Tibial artery (tissue), 4 donors: ENCODE measurements at places on chromosomes 1 and 21.

- no peak for DNase-seq
These were observed 24.0 kb downstream of the PPT1 start for GRCh38 chr1:40073062-40073461.

DNA sequence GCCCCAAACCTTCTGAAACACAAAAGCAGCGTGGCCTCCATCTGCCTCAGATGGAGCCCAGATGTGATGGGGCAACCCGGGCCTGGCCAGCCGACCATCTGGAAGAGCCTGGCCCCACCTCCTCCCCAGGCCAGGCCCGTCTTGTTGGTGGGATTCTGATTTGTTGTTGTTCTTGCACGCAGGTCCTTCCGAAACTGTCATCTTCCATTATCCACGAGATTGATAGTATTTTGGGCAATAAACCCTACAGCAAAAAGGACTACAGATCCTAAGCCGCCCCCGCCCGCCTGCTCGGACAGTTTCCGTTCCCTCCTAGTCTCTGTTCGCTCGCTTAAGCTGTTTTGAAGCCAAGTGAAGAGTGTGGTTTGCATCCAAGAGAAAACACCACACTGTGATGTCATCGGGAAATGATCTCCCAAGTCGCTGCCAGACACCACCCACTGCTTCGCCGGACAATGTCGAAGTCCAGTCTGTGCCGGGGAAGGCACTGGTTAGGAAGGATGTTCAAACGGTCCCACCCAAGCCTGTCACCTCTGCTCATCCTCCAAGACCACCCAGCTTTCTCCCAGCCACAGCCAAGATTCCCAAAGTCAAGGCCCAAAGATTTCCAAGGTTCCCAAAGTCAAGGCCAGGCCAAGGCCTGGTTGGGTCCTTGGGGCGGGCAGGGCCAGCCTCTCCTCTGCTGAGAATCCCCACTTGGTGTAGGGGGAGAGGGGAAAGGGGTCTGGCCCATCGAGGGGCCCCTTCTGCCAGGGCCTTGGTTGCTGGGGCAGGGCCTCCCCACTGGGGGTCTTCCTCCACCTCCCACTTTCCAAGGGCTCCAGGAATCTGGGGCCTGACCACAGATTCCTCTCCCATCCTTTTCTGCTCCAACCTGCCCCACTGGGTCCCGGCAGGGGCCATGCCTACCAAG is 52.9 kb downstream of the KCNAB2 start:
- DNase-seq: peak; percentile 38

DNA sequence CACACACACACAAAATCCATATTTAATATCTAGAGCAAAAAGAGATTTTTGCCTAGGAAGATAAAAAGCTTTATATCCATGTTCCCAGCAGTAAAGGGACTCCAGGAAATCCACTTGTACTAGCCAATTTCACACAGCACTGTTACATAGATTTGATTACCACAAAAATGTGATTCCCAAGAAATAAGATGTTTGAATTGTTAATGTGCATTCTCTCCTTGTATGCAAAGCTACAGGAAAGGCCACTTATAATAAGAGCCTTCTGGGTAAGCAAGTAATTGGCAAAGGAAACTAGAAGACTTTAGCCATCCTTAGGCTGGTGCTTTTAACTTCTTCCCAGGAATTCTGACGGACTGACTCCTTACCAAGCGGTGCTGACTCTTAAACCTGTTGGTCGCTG is 89.3 kb downstream of the LBR start:
- no peak for DNase-seq

- DNase-seq: no peak
These were observed 200.0 kb downstream of the SETD4 start for GRCh38 chr21:35860189-35860869.

- DNase-seq: no peak
These were observed 129.8 kb downstream of the ZSCAN20 start for GRCh38 chr1:33602271-33602670.

DNA sequence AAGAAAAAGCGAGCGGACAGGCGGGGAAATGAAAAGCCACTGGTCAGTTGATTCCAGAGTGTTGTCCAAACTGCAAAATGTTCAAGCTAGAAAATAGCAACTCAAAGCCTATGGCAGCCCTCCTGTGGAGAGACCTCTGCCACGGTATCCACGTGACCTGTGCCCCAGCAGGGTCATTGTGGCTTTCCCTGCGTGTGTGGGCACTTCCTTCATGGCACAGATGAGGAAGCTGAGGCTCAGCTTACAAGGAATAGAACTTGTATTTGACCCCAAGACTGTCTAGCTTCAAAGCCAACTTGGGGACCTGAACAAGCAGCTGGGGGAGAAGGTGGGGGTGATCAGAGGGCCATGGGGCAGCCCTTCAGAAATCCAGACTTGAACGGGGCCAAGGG is 15.6 kb upstream of the PLEKHG5 start:
- no peak for DNase-seq
